Upper lobe of right lung (tissue), 1 donor: ENCODE measurements at places on chromosomes 13 and 19. TPM values are rescaled to one million over a fixed set of nuclear protein-coding genes. Genes with fewer than 3 reads are reported as not detected.

The PBX4 gene
- total RNA-seq, result 3.4 TPM

The RFPL4AL1 gene
- not detected for total RNA-seq

The HSD17B14 gene
- total RNA-seq, result 23.5 TPM

GRCh38 chr13:109782066-109782822 lies 4.1 kb downstream of the IRS2 start:
- H3K4me1 ChIP-seq, result peaks cover 36% of the 10 kb centered on the region
- DNase-seq, result no peak
- peaks cover 30% of the 10 kb centered on the region for H3K36me3 ChIP-seq
- H3K27ac ChIP-seq, result no peak overlapping the region

DNA sequence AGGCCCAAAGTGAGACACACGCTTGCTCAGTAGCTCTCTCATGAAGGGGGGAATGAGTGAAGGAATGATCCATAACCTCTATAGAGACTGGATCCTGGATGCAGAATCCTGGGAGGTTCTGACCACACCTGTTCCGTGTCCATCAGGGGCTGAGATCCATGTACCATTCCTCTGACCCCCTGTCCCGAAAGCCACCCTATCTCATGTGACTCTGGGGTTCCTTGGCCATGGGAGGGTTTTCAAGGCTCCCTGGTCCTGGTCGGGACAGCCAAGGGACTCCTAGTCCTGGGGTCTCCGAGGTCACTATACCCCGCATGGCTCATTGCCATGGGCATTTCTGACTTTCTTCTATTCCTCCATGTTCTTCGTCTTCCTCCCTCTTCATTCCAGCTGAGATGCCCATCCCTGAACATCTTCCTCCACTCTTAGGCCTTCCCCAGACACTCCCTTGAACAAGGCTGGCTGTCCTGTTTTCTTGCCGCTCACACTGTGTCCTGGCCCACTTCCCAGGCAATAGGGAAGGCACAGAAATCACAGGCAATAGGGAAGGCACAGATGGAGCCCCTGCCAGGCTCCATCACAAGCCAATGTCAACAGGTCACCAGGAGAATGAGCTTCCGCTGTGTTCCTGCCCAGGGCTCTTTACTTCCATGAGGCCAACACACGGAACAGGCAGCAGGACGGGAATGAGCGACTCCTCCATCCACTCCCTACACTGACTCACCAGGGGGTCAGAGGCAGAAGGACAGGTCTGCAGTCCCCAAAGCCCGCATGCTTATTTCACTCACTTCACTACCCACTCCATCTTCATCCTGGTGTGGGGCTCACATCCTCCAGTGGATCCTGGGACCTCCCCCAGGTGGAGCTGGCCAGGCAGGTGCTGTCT lies 3.2 kb downstream of the CEACAM5 start:
- H3K4me1 ChIP-seq, result no peaks in the 10 kb centered on the region
- no peak overlapping the region for H3K4me3 ChIP-seq

GRCh38 chr19:15286688-15287365 lies 45.5 kb downstream of the BRD4 start:
- H3K4me1 ChIP-seq, result peaks cover 100% of the 10 kb centered on the region
- no peaks in the 10 kb centered on the region for H3K36me3 ChIP-seq
- no peak overlapping the region for H3K4me3 ChIP-seq
- no peak overlapping the region for H3K27ac ChIP-seq

DNA sequence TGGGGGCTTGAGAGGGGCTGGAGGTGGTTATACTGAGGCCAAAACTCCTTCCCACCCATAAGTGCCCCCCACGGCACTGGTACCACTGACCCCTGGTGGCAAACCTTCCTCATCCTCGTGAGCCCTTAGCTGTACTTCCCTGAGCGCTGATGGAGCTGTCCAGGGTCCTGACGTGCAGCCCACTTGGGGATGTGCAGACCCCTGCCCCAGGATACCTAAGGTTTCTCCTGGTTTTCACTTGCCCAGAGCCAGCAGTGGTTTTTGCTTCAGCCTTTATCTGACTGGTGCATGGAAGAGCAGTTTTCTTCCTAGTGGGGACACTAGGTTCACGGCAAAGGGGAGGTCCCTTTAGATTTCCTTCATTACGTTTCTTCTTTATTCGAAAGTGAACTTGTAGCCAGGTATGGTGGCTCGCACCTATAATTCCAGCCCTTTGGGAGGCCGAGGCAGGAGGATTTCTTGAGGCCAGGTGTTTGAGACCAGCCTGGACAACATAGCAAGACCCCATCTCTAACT lies 28.7 kb upstream of the KCTD15 start:
- no peak for DNase-seq
- H3K27me3 ChIP-seq, result peaks cover 15% of the 10 kb centered on the region
- no peak overlapping the region for H3K27ac ChIP-seq
- H3K4me3 ChIP-seq, result no peak overlapping the region
- H3K36me3 ChIP-seq, result no peaks in the 10 kb centered on the region

- no peak for DNase-seq
- H3K4me3 ChIP-seq, result no peak overlapping the region
- no peaks in the 10 kb centered on the region for H3K27me3 ChIP-seq
- no peaks in the 10 kb centered on the region for H3K4me1 ChIP-seq
- H3K36me3 ChIP-seq, result no peaks in the 10 kb centered on the region
These were observed 31.6 kb upstream of the DPRX start for GRCh38 chr19:53600217-53600616.

DNA sequence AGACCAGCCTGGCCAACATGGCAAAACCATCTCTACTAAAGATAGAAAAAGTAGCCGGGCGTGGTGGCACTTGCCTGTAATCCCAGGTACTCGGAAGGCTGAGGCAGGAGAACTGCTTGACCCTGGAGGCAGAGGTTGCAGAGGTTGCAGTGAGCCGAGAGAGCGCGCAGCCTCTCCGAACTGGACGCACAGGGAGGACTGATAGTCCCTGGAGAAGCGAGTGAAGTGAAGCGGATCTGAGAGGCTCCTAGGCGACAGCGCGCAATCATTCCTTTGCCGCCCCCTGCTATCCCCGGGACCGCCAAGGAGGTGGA lies 233 bp downstream of the ZNF561 start:
- no peak for DNase-seq
- no peaks in the 10 kb centered on the region for H3K27me3 ChIP-seq
- peaks cover 16% of the 10 kb centered on the region for H3K4me1 ChIP-seq
- peak overlapping the region; percentile 93 for H3K27ac ChIP-seq

DNA sequence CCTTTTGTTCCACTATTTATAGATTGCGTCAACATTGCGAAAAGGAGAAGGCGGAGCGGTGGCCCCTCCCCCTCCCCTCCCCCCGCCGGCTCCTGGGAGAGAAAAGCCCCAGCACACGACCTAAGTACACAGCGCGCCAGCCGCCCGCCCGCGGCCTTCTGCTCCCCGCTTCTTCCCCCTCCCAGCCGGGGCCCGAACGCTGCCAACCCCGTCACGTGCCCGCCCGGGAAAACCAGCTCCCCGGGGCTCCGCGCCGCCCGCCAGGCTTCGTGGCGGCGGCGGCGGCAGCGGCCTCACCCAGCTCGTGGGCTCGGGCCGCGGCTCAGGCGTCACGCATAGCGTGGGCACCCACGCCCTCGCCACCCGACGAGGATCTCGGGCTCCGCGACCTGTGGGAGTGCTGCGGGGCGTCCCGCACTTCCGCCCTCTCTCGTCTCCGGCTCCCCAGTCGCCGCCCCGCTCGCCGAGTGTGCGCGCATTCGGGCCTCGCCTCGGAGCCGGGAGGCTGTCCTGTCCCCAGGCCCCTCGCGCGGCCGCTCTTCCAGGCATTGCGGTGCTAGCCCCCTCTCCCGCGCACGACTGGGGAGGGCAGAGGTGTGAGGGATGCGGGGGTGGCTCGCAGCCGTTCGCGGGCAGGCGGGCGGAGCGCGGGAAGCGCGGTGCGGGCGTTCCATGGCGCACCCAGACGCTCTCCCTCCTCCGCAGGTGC lies 110.5 kb downstream of the KCNRG start:
- no peaks in the 10 kb centered on the region for H3K36me3 ChIP-seq
- peak overlapping the region; percentile 96 for H3K27ac ChIP-seq
- DNase-seq, result peak; percentile 99
- H3K27me3 ChIP-seq, result peaks cover 26% of the 10 kb centered on the region
- peak overlapping the region; percentile 71 for H3K4me3 ChIP-seq
